Hypothalamus (tissue), 51 donors: ENCODE measurements at places on chromosomes 2 and 18.

- peak; percentile 73 for DNase-seq
Measured at GRCh38 chr18:70464343-70465114, 175.7 kb downstream of the SOCS6 start.

DNA sequence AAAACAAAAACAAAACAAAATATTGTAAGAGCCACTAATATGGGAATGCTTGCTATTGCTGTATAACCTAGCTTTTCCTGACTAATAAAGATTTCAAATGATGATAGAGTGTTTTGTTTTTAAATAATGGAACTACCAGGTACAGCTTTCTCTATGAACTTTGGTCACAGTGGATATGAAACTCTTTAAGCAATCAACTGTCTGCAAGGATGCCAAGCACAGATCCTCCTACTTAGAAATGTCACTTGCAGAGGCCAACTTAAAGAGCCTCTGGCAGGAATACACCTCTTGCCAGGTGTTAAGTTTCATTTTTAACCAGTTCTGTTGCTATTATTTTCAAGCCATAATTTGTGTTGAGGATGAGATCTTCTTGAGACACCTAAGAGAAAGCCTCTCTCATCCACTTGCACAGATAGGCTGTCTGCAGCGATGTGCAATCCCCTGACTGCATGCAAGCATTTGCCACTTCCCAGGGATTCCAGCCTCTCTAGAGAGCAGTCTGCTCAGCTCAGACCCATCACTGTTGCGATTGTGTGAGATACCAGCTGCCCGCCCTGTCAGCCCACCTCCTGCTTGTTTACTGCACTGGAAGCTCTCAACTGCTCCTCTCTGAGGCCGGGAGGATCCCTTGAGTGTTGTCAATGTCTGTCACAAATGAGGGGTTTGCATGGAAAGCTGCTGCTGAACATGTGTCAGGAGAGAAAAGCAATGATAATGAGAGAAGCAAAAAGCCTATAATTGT, 86.1 kb upstream of the SCG2 start:
- DNase-seq = no peak

DNA sequence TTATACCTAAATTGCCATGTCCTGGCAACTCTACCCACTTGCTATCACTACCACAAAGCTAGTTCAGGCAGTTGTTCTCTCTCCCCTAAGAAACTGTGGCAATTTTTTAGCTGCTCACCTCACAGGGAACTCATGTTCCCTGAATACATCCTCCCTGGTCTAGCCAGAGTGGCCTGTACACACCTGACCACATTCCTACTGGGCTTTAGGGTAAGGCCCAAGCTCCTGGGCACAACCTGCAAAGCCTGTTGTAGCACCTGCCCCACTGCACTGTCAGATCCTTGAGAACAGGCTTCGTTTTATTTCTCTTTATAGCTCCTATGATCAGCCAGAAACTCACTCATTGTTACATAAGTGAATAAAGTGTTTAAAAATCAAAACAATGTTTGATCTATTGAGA, 21.5 kb downstream of the CNGA3 start:
- no peak for DNase-seq

GRCh38 chr2:199764273-199764800, 86.7 kb downstream of the FTCDNL1 start:
- DNase-seq = no peak

- no peak for DNase-seq
Measured at GRCh38 chr2:168252976-168253375, 5.6 kb upstream of the STK39 start.

DNA sequence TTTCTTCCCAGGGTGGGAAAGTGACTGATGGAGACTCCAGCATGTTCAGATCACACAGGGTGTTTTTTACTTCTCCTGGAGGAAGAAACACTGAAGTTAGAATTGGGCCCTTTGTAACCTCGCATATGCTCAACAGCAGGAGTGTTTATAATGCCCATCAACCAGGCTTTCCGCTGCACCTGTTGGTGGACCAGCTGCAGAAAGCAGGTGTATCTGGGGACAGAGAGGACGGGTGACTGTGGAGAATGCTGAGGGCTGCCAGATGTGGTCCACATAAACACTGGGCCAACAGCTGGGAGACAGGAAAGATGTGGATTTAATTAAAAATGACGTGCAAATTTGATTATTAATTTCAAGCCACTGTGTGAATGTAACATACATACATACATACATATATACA, 335.5 kb upstream of the SPRED2 start:
- no peak for DNase-seq

- DNase-seq = no peak
Measured at GRCh38 chr2:128365217-128365905, 46.7 kb upstream of the HS6ST1 start.

DNA sequence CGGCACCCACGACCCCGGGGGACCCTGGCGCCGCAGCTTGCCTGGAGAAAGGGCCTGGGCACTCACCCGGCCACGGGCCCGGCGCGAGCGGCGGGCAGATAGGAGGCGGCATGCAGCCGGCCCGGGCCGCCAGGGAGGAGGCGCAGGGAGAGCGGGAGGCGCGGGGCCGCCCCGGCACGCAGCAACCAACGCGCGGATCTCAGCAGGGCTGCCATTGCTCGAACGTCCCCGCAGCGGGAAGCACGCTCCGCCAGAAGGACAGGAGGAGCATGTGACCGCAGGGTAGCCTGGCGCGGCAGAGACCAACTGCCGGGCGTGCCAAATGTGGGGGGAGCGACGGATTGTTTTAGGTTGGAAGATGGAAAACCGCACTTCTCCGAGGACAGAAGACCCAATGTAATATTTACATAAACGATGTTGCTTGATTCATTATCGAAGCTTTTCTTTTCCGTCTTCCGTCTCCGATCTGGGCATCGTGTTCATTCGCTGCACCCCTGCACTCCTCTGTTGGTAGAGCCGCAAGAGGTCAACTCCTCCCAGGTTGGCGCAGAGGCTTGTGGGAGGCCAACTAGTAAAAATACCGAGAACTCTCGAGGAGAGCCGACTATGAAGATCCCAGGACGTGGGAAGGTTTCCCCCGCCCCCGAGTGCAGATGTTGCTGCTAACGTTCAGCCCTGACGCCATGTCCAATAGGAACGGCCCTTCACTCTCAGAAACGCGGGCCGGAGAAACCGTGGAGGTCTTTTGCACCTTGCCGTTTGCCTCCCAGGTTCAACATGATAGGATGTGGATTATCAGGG, at the start of gene LRPPRC:
LRPPRC (minus strand) TSS at position 257 of the 801 bp plus-strand sequence; CDS start at position 215, 42 bp downstream.
- peak; percentile 69 for DNase-seq

DNA sequence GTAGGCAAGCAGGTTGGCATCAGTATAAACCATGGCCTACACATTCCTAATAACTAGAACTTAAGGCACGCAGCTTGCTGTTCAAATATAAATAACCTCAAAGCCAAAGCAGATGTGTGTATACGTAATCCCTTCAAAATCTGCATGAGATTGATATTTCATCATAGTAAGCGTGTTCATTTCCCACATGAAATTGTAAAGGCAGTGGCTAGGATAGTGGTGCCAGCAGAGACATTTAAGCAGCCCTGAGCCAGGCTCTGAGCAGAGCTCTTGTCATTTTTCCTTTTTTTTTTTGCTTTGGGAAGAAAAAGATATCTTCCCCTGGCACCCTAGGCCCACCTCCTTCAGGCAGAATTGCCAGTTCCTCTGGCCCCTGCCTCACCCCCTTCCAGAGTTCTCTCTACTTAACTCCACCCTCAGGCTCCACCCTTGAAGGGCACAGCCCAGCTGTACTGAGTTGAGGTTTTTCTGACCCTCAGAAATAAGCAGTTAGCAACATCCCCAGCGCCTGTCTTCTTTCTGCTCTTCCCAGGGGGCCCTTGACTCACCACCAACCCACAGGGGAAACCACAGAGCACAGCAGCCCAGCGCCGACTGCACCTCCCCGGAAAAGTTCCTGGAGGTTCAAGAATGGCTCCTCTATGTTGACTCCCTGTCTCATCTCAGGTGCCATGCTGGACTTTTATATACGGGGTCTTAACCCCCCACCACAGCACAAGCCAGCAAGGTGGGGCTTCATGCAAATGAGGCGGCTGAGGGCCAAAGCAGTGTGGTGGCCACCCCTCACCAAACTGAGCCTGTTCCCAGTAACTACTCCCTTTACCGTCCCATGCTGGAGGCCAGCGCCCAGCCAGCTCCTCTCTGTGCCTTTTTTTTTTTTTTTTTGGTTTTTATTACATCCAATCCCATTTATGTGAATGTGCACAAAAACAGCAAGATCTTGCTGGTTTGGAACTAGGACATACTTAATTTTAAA, 84.7 kb downstream of the EHD3 start:
- no peak for DNase-seq

DNA sequence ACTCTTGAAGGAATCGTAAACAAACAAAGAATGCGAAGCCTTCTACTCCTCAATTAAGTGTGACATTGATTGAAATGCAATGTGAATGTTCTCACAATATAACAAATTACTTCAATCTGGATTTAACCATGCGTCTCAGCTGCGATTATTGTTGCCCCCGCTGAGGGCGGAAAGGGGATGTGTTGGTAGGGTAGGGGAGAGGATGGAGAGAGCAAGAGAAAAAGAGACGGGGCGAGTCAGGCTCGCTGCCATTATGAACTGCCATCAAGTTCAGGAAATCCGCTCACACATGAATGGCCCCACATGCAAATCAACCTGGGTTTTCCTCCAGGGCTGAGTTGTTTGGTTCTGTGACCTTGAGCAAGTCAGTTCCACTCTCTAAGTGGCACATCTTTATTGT, 129.8 kb downstream of the PXDN start:
- no peak for DNase-seq

GRCh38 chr2:200223205-200223784, 83.2 kb upstream of the SPATS2L start:
- no peak for DNase-seq

DNA sequence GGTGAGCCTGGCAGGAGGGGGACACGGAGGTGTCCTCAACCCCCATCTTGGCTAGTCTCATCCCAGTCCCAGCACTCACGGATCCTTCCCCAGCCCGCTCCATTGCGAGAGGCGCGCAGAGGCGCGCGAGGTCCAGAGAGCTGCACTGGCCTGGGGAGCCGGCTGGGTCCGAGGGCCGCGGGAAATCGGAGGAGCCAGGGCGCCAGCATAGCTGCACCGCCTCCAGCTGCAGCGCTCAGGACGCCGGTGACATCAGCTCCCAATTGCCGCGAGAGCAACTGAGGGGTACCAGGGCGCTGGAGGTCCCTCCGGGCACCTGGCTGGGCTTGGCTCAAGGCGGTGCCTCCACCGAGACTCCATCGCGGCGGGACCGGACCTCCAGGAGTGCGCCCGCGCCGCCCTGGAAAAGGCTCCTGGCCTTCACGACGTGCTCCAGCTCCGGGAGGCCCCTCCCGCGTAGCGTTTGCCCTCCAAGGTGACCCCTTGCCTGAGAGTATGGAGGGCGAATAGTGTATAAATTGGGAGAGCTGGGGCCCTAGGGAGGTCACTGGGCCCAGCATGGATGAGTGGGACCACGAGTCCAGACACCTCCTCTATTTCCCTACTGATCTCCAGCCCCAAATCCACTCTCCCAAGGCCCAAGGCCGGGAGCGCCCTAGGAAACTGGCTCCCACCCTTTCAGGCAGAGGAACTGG, 5.5 kb downstream of the RTKN start:
- DNase-seq = no peak

- no peak for DNase-seq
Measured at GRCh38 chr2:200336980-200337615, 30.6 kb downstream of the SPATS2L start.

DNA sequence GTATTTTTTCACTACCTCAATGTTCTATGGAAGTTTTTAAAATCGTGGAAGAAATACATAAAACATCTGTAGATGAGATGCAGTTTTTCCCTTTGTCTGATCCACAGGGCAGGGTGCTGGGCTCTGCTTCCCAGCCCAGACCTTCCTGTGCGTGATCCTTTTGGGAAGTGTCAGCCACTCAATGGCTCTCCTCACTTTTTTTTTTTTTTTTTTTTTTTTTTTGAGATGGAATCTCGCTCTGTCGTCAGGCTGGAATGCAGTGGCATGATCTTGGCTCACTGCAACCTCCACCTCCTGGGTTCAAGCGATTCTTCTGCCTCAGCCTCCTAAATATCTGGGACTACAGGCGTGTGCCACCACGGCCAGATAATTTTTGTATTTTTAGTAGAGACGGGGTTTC, 32.8 kb downstream of the SOWAHC start:
- DNase-seq = no peak

DNA sequence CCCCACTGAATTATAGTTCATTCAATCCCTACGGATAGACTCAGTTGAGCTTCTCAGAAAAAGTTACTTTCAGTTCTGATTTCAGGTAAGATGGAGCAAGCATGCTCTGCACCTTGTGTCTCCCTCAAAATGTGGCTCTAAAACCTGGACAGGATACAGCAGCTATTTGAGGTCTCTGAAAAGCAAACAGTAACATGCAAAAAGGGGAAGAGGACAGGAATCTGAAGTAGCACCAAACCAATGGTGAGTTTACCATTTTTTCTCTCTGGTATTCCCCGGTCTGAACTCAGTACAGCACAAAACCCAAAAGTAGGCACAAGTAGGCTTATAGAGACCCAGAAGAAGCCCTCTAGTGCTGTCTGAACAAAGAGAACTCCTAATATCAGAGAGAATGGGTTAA, 34.1 kb downstream of the LANCL1 start:
- no peak for DNase-seq

DNA sequence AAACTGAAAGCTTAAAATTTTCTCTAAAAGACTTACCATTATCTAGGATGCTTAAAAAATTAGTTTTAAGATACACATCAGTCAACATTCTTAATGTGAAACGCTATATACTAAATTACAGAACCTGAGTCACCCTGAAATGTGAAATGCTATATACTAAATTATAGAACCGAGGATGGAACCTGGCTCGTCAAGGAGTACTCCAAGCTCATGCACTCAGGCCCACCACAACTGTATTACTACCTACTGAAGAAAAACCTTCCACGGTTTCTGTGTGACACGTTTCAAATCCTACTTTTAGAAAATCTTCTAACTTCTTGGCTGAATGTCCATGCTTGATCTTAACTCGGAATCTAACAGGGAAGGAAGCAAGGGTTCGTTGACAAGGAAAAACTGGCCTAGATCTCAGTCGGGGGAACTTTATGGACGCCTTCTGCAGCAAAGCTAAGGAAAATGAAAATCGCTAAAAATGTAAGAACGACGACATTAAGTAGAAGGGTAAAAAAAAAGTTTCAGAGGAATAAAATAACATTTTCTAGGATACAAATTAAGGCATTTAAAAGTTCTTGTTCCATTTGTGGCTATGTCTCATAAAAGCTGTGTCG, 1.4 kb downstream of the PRKD3 start:
- DNase-seq = no peak

DNA sequence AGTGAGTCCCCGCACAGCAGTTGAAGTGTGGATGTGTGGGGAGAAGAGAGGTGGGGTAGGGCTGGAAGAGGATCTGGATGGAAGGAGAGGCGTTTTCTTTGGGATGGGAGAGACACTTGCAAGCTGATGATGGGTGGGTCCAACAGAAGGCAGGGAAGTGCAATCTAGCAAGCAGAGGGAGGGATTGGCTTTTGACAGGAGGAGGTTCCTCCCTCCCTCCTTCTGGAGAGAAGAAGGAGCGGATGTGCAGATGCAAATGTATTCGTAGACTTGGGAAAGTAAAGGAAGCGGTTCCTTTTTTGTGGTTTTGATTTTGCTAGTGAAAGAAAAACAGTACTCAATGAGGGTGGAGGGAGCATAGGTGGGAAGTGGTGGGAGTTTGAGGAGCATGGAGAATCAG, 48.9 kb downstream of the LAMA3 start:
- no peak for DNase-seq
